ENCODE measurements at places on chromosomes 6 and 20.

GRCh38 chr6:64996301-64996700 is 710.7 kb downstream of the EYS start:
- DNase-seq, result no peak

DNA sequence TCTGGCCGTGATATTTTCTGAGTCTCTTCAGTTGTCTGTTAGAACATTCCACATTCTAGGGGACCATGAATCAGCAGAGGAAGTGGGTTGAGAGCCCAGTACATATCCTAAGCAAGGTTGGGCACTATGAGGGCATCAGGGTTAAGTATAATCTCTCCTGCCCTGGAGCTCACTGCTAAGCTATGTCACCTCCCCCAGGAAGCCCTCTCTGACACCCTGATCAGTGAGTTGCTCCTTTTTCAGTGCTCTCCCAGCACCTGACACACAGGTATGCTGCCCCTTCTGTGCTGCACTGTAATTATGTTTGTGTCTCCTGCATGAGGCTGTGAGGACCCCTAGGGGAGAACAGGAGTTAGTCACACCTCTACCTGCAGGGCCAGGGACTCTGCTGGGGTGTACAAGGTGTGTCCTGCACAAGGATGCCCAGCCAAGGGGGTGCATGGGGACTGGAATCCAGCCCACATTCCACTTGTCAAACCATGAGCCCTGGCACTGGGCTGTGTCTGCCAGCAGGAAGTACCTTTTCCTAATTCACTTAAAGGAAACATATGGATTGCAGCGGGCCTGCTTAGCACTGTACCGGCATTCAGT is 3.9 kb downstream of the RAB44 start:
- no peak for DNase-seq

GRCh38 chr20:2123720-2124119 is 22.1 kb downstream of the STK35 start:
- DNase-seq, result no peak

DNA sequence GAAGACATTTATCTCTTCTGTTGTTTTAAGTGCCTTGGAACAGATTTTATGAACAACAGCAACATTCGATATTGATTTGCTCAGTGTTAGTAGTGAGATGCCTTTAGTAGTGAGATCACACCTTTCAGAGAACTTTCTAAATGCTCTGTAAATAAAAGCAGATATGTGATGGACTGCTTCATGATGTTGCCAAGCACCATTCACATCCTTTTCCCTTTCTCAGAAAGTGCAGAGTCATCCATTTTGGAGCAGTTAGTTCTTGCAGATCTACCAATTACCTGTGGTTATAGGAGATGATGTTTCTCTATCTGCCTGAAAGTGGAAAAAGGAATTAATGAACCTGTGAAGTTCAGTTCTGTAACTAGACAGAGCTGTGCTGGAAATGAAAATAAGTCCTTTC is 27.0 kb downstream of the CBFA2T2 start:
- no peak for DNase-seq

- no peak for DNase-seq
Measured at GRCh38 chr20:58906894-58907293, 54.4 kb downstream of the GNAS start.

GRCh38 chr20:9399322-9399721 is 115.1 kb upstream of the LAMP5 start:
- no peak for DNase-seq

- DNase-seq, result no peak
Measured at GRCh38 chr20:57998276-57998675, 230.2 kb downstream of the ANKRD60 start.

- DNase-seq, result no peak
Measured at GRCh38 chr20:11305406-11305805, 612.3 kb upstream of the BTBD3 start.

- no peak for DNase-seq
Measured at GRCh38 chr6:142935553-142936517, 9.1 kb downstream of the HIVEP2 start.

DNA sequence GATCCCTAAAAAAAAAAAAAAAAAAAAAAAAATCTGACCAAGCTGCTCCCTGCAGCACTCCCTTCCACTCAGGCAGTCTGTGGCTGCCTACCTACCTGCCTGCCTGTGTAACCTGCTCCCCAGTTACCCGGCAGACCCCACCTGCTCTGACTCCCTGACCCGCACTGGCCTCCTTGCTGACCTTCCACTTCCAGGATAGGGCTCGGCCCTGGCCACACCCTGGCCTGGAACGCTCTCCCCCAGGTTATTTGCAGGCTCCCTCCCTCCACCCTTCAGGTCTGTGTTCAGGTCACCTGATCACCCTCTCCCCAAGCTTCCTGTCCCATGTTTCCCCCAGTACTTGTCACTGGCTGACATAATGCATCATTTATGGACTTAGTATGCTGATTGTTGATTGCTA is 134.3 kb downstream of the SLC23A2 start:
- no peak for DNase-seq

DNA sequence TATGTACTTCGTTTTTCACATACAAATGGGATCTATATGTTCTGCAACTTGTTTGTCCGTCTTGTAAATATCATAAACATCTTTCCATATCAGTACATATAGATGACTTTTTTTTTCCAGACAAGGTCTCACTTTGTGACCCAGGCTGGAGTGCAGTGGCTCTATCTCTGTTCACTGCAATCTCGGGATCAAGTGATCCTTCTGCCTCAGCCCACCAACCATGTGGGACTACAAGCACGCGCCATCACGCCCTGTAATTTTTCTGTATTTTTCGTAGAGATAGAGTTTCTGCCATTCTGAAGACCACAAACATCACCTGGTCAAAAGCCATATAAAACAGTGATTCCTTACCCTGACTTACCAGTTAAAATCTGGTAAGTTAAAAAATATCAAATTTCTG is 37.7 kb upstream of the SYNCRIP start:
- no peak for DNase-seq

DNA sequence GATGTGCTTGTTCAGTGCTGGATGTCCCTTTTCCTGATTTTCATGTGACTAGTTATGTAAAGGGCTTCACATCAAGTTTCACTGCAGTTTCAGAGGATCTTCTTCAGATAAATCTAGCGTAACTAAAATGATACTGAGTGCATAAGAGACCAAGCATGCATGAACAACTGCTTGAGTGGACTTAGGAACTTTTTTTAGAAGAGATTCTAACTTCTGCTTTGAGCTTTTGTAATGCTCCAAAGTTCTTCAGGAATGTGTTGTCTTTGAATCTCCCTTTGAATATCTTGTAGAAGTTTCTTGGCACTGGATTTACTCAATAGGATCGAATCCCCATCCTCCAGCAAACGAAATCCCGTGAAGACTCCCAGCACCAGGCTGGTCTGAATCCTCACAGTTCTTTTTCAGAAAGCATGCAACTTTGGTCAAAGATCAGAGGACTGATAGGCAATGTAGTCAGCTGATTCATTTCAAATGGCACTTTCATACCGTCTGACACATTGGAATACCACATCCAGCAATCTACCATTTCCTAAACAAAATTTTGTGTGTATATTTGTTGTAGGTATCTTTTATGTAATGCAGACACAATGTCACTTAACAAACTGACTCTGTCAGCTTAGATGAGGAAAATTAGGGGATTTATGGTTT is 33.2 kb downstream of the ENPP1 start:
- no peak for DNase-seq

DNA sequence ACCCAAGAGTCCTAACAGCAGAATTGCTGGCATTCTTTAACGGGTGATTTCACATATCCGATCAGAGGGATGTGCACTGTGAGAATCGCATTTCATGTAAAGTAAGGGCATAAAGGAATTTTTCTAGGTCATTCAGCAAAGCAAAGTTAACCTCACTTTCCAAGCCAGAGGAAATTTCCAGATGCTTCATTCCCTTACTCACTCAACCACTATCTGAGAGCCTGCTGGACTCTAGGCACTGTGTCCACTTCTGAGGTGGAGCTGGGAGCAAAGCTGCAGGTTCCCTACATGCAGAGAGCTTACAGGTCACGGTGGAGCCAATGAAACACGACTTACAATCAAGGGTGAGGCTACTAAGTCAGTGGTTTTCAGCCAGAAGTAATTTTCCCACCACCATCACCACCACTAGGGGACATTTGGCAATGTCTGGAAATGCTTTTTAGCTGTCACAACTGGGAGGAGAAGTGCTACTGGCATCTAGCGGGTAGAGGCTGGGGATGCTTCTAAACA is 34.5 kb upstream of the TSHZ2 start:
- DNase-seq, result no peak

GRCh38 chr6:286681-287488 is 5.4 kb upstream of the DUSP22 start:
- DNase-seq, result no peak

- DNase-seq, result no peak
Measured at GRCh38 chr6:86192123-86192522, 549.4 kb upstream of the SYNCRIP start.

DNA sequence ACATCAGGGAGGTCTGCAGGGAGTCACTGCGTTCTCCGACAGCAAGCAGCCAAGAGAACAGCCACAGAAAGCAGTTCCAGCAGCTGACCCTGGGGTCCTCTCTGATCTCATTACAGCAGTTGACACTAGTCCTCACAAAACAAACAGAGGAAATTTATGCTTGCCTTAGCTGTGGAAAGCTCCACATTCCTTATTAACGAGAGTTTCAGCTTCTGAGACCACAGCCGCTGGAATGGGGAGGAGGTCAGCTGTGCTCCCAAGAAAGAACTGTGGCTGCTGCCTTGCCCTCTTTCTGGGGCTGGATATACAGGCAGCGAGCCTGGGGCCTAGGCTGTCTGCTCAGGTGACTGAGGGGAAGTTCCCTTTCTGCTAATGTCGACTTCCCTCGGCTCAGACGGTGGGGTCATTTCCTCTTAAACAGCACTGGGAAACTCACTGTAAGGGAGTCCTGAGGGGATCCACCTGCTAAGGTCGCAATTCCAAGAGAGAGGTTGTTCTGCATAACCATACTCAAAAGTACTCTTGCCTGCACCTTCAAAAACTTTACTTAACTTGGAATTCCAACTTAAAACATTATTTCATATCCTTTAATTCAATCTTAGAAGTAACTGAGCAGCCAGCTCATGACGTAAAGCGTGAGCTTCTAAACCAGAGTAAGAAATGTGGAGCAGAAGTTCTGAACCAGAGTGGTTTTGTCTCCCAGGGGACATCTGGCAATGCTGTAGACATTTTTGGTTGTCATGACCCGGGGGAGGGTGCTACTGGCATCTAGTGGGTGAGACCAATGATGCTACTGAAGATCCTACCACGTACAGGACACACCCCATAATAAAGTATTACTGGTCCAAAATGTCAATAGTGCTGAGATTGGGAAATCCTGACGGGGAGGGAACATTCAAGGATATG is 80.3 kb downstream of the BACH2 start:
- DNase-seq, result no peak

- DNase-seq, result no peak
Measured at GRCh38 chr20:53716395-53716794, 122.8 kb upstream of the ZNF217 start.

- DNase-seq, result no peak
Measured at GRCh38 chr6:63188828-63189227, 22.4 kb upstream of the FKBP1C start.

GRCh38 chr20:63262836-63263235 is 8.6 kb upstream of the NKAIN4 start:
- no peak for DNase-seq

DNA sequence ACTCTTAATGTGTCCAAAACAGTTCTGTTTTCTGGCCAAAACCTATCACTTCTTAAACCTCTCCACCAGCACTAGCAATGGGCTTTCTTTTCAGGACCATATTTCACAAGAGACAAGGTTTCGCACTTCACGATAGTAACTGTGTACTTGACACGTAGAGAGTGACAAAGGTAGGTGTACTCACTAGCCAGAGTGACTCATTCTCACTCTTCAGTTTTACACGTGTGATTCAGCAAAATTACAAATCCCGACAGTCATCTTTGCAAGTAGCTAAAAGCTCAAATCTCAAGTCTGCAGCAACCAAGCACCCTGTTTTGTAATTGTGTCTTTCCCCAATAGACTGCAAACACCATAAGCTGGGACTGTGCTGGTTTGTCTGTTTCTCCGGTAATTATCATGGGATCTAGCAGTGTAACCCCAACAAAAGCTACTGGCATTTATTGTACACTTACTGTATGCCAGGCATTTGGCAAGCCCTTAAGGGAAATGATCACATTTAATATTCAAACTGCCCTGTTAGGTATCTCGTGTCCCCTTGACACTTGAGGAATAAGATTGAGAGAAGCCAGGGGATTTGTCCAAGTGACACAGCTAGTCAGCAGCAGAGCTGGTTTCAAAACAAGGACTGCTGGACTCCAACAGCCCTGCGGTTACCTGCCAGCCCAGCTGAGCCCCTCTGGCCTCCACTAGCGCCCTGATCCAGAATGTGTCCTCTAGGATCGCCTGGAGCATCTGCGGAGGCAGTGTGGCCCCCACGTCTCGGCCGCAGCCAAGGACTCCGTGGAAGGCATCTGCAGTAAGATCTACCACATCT is 9.9 kb downstream of the PCIF1 start:
- DNase-seq, result no peak

DNA sequence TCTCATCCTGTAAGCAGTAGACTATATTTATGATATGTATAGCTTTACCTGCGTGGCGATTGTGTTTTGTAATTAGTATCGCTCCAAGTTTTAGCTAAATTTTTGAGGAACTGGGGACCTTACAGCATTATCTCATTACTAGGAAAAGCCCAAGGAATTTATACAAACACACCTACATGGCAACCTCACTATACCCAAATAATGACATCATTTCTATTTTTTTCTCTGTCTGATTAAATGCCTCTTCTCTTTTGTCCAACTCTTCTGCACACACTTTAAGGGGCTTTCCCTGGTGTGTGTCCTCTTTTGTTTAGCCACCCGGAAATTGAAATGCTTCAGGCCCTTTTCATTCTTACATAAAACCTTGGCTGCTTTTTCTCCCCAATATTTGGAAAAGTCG is 82.9 kb upstream of the EXOC2 start:
- DNase-seq, result no peak

DNA sequence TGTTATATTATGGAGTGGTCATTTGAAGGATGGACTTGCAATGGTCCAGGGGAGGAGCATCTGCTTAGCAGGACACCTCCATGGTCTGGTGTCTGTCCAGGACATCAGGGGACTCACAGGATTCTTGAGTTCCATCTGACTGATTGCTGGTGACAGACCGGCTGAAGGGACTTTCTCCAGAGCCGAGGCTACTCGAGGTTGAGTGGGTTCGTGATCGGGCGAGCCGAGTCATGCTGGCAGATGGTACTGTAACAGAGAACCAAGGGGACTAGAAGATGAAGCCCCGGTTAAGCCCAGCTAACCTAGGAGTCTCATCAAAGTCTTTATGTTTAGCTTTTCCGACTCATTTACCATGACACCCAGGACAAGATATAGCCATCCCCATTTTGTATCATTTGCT is 7.5 kb upstream of the SLA2 start:
- no peak for DNase-seq

DNA sequence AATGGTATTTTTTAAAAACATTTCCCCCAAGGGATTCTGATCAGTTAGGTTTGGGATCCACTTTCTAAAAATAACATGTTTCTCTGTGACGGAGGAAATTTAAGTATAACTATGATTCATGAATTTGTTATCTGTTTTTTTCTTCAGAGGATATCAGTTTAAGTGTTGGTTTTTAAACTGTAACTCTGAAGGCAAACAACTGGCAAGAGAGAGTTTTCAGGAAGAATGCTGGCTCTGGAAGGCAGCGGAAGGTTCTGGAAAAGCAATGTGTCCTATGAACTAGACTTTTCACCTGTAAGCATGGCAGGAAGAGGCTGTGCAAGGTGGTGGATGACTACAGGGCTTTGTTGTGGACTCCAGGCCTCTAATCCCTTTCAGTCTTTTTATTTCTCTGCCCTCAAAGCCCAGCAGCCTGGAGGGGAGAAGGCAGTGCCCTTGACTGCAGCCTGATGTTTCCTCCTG is 153.1 kb downstream of the GMPR start:
- DNase-seq, result no peak

- DNase-seq, result peak; percentile 47
Measured at GRCh38 chr20:41386502-41387427, 20.1 kb upstream of the EMILIN3 start.

Measured in smooth muscle cell of the brain vasculature (primary cell).